ENCODE measurements at places on chromosomes 2 and 18. TPM values are rescaled to one million over a fixed set of nuclear protein-coding genes. Genes with fewer than 3 reads are reported as not detected.

The WIPF1 gene
- total RNA-seq: 13.8 TPM

The CARF gene
- total RNA-seq: 3.7 TPM

The GALNT14 gene
- total RNA-seq: 0.18 TPM

The MOGAT1 gene
- total RNA-seq: not detected

The GALNT13 gene
- total RNA-seq: 0.18 TPM

The TRAF3IP1 gene
- total RNA-seq: 6.2 TPM

The CLEC4F gene
- total RNA-seq: not detected

The C1QL2 gene
- not detected for total RNA-seq

The CFAP53 gene
- 1.2 TPM for total RNA-seq

The NPHP1 gene
- total RNA-seq: 6.7 TPM

The QPCT gene
- 21.3 TPM for total RNA-seq

The BCL11A gene
- under 0.01 TPM for total RNA-seq

The CXCR2 gene
- total RNA-seq: not detected

The ALKAL2 gene
- not detected for total RNA-seq

The SKOR2 gene
- not detected for total RNA-seq

The ITPRID2 gene
- 118 TPM for total RNA-seq

The PIKFYVE gene
- 21.3 TPM for total RNA-seq

The C2orf80 gene
- total RNA-seq: not detected

The TNFAIP6 gene
- total RNA-seq: 56.5 TPM

The DNAH7 gene
- 0.86 TPM for total RNA-seq

The CENPO gene
- total RNA-seq: 18.5 TPM

The SERPINB4 gene
- total RNA-seq: not detected

The KCNF1 gene
- total RNA-seq: not detected

The MYOM1 gene
- total RNA-seq: not detected

The STPG4 gene
- total RNA-seq: 1.2 TPM

The ADAM23 gene
- 2.7 TPM for total RNA-seq

The PRKAG3 gene
- not detected for total RNA-seq

The OTX1 gene
- total RNA-seq: not detected

The GAREM2 gene
- total RNA-seq: 0.89 TPM

The PRSS56 gene
- not detected for total RNA-seq

The TBR1 gene
- total RNA-seq: not detected

The CGREF1 gene
- 1.8 TPM for total RNA-seq

The EPHA4 gene
- 7.8 TPM for total RNA-seq

The RAMP1 gene
- total RNA-seq: 259 TPM

The PIEZO2 gene
- not detected for total RNA-seq
